ENCODE measurements at places on chromosomes 12 and 14.

- DNase-seq, result no peak
Measured at GRCh38 chr14:36316131-36316530, 4.3 kb downstream of the MBIP start.

DNA sequence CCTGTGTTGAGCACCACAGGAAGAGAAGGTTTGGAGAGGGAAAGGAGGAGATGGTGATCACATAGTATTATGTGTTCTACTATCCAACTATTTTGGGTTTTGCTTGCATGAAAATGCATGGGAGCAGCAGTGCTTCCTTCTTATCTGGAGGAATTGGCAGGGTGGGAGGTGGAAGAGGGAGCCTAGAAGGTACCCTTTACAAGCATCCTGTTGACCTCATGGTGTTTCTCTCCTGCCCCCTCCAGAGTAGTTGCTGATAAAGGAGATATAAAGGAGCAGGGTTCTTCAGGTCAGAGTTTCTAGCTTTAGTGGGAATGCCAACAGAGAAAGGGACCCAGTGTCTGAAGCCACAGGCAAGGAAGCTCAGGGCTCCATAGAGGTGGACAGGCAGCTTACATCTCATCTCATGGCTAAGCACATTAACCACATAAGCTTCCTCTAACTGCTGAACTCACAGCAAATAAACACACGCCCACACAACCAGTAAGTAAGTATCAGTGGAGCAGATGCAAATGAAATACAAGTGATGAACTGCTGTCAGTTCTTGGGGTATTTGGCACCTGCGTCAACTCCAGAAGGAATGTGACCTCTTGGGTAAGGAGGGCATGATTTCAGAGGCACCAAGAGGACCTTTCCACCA, 174.2 kb upstream of the SLC38A2 start:
- peak; percentile 40 for DNase-seq

DNA sequence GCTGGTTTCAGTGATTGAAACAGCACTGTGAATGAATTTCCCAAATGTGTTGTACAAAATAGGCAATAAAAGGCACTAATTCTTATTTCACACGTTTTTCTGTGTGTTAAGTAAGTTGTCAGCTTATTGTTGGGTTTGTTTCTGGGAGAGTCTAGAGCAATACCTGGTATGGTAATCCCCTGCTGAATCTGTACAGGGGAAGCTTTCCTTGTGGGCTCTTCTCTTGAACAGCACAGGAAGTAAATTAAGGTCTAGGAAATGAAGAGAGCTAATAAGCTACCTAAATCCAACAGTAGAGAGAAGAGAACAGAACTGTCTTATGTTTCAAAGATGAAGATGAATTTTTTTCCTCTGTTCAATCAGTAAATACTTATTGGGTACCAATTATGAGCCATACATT, 406.7 kb downstream of the TMTC2 start:
- DNase-seq, result no peak

DNA sequence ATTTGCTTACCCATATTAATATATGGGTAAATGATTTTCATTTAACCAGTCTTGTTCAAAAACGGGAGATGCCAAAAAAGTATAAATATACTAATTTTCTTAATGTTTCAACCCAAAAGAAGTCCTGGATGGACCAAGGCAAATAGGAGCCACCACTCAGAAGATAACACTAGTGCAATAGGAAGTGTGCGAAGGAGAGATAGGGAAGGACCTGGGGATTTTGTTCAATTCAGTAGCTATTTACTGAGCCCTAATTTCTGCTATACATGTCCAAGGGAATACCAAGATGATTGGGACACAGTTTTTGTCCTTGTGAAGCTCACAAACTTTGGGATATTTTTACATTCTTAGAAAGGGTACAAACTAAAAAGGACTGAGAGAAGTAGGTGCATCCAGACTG, 1.5 kb downstream of the CMAS start:
- DNase-seq, result no peak

DNA sequence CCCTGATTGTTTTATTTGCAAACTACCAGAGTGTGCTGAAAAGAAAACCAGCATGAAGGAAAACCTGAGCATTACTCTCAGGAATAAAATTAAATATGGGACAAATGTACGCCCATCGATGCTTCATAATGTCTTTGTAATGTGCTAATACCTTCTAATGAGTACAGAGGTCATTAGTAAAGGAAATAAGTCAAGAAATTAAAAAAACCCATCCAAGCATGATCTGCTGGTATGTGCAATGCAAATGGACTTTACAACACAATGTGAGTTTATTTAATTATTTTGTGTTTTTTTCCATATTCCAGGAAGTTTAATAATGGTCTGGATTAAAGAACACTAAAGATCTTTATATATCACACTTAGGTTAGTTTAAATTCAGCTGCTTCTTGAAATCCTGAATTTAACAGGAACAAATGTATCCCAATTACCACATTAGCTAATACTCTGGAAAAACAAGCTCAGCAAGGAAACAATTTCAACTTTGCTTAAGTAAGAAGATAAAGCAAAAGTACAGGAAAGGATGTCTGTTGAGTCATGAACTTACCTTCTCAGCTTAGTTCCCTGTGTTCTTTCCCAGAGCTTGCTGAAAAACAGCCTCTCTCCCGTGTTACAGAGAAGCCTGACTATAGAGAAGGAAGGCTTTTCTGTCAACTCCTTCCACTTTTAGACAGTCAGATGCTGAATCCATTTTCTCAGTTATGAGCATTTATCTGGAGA, 179.3 kb upstream of the TMEM260 start:
- no peak for DNase-seq

DNA sequence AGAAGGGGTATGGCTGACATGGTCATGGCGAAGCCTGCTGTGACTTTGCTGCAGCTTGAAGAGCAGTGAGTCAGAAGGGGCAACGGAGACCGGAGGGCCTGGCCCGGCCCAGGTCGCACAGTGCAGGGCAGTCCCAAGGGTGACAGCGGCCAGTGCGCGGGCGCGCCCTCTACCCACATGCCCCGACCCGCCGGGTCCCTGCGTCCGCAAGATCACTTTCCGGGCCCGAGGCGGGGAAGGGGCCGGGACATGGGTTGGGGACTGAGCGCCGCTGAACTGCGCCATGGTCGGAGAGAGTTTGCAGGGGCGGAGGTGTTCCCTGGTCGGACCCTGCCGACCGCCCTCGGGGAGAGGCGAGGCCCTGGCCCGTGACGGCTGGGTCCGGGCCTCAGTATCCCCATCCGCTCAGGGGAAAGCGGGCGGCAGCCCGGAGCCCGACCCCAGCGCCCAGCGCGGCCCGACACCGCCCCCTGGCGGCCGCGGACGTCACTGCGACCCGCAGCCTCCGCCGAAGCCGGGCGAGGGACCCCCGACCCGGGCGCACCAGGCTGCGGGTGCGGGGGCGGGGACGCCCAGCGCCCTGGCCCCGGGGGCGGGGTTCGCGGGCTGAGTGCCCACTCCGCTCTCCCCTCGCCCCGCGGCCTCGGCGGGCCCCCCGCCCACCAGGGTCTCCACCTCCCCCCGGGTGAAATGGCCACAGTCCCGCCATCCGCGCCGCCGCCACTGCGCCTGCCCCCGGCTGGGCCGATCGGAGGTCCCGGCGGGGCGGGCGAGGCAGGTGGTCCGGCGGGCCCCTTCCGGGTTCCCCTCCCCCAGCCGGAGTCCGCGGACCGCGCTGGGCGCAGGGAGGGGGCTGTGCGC, 7.2 kb upstream of the ANKRD9 start:
- DNase-seq, result peak; percentile 50

DNA sequence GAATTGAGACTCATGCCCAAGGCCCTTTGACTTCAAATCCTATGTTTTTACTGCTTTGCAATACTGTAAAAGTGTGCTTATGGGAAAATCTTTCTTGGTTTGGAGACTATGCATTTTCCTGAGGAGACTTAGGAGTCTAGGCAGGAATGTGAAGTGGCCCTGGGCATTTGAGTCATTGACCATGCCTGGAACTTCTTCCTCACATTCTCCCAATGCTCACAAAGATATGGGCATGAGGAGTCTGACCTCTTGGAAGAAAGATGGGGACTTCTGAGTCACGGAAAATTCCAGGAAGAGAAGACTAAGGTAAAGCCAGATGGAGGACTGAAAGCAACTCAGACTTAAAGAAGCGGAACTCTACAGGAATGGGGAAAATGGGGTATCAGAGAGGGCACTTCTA, 38.2 kb upstream of the ZNF641 start:
- DNase-seq, result no peak

GRCh38 chr12:32032205-32032810, 73.1 kb downstream of the RESF1 start:
- no peak for DNase-seq

DNA sequence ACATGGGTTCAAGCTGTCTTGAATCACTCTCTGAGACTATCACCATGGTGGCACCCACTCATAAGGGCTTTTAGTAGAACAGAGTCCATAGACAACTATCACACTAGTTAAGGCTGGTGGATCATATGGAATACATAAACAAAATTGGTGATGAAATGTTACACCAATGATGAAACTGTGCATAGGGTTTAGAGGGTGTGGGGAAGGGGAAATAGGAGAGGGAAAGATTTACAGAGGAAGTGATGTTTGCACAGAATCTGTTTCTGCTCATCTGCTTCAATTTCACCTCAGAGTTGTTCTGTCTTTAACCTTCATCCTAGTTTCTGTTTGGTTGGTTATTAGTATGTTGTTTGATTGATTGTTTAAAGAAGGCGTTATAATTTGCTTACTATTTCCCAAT, 2.4 kb upstream of the RXYLT1 start:
- DNase-seq, result no peak

DNA sequence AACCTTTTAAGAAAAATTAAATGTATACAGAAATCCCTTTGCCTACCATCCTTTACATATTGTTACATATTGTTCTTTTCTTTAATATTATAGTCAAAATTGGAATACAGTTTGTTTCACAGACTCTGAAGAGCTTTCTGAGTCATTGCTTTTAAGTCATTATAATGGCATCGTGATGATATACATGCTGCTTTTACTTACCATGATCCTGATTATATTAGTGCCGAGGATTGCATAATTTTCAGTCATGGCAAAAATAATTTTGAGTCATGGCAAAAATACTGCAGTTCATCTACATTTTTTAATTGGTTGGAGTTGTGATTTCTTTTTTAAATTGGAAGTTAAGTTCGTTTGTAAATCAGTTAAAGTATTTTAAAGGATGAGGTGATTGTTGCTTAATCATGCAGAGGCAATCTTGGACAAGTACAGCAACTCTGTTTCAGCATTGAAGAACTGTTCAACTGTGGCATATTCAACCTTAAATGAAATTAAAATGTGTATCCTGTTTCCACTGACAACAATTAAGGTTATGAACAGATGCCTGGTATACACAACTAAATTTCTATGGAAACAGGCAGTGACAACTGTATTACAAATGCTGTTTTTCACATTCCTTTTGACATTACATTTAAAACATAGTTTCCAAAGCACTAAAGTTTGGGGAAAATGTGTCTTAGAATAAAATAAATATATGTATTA, 142.3 kb downstream of the PCNX1 start:
- no peak for DNase-seq

DNA sequence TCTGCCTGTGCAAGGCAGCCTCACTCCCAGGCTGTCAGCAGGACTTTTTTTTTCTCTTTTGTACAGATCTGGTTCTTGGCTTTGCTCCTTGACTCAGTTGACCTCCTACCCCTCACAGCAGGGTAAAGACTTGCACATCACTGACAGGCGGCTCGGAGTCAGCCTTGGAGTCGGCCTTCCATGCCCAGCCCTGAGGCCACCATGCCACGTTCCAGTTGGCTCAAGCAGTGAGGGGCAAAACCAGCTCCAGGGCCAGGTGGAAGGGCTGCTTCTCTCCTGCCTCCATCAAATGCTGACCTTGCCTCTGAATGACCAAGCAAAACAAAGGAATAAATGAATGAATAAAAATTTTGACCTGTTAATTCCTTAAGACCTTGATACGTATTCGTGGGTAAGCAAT, 27.6 kb downstream of the JAG2 start:
- no peak for DNase-seq

GRCh38 chr14:34340025-34340625, 121.9 kb downstream of the SPTSSA start:
- no peak for DNase-seq

DNA sequence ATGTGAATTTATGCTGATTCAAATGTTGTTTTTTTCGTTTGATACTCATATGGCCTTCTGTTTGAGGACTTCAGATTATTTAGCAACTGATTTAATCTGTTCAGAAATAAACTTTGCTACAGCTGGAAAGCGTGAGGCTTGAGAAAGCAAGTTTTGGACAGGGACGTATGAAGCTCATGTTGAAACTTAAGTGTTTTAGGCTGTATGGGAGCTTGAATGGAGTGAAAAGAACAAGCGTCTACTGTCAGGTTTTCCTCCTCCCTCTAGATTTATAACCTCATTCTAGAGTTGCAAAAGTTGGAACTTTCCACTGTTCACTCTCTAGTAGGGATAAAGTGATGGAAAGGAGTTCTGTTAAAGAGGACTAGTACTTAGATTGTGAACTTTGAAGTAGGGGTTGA, 1.0 kb downstream of the PRPF39 start:
- DNase-seq, result peak; percentile 23

GRCh38 chr14:34051966-34052657, 101.2 kb upstream of the EGLN3 start:
- DNase-seq, result peak; percentile 56

GRCh38 chr12:92425165-92425564, 277.6 kb upstream of the PLEKHG7 start:
- DNase-seq, result no peak

- DNase-seq, result peak; percentile 27
Measured at GRCh38 chr12:12909228-12909994, 18.0 kb downstream of the GPRC5A start.

- DNase-seq, result no peak
Measured at GRCh38 chr14:91185721-91186120, 58.8 kb downstream of the GPR68 start.
